ENCODE measurements at places on chromosomes 5 and 9.

DNA sequence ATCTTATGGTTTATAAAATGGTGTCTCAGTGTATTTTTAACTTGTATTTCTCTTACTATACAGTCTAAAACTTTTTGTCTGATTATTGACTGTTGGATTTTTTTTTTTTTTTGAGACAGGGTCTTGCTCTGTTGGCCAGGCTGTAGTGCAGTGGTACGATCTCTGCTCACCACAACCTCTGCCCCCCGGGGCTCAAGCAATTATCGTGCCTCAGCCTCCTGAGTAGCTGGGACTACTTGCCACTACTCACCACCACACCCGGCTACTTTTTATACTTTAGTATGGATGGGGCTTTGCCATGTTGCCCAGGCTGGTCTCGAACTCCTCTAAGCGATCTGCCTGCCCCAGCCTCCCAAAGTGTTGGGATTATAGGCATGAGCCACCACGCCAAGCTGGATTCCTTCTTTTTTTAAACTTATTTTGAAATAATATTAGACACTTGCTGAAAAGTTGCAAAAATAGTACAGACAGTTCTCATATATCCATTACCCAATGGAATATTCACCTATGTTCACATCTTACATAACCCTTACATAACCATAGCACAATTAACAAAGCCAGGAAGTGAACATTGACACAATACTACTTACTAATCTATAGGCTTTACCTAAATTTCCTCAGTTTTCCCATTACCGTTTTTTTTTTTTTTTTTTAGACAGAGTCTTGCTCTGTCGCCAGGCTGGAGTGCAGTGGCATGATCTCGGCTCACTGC lies 47.2 kb downstream of the STOM start:
- DNase-seq: no peak

GRCh38 chr5:14003936-14004335 lies 59.4 kb upstream of the DNAH5 start:
- no peak for DNase-seq

GRCh38 chr9:2536511-2536910 lies 85.1 kb upstream of the VLDLR start:
- DNase-seq: no peak

DNA sequence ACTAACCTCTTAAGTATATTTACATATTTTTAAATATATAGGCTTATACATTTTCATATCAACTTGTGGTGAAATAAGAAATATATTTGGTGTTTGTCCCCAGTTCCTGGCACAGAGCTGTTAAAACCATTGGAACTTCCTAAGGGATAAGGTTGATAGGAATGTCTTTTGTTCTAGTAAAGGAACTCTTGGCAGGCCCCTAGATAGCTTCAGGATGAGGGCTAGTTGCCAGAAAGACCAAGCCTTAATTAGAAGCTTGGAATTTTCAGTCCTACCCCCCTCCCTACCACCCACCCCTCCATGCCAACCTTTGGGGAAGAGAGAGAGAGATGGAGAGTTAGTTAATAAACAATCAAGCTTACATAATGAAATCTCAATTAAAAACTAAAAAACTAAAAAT lies 638.6 kb upstream of the ACO1 start:
- DNase-seq: no peak

GRCh38 chr9:105911104-105911911 lies 217.0 kb downstream of the TMEM38B start:
- DNase-seq: no peak

DNA sequence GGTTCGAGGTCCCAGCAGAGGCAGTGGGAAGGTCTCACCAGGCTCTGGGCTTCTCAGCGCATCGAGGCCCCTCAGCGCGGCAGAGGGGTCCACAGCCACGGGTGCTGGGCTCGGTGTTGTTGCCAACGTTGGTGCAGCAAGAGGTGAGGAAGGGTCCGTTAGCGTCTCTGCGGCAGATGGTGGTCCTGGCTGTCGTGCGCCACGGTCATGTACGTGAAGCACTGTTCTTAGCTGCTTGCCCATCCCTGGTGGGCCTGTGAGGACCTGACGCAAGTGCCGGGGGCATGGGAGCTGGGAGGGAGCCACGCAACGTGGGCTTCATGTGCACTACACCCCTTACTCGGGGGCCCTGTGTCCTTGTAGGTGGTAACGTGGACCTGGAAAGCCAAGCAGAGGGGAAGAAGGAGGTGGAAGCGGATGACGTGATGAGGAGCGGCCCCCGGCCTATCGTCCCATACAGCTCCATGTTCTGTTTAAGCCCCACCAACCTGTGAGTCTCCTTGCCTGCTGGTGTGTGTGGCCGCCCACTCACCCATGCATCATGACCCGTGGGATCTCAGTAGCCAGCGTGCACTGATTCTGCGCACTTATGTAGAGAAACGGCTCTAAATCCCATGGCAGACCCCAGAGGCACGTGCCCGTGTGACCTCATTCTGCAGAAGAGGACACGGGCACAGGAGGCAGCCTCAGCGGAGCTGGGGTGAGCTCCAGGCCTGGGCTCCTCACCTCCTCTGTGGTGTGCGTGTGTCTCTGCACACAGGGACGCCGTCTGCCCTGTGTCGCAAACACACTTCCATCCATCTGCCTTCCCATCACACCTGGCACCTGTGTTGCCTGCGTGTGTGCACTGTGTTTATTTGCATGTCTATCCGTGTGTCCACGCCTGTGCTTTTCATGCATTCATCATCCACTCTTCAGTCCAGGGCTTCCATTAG lies 166.1 kb downstream of the CACNA1B start:
- no peak for DNase-seq

- no peak for DNase-seq
These were observed 42.3 kb downstream of the B4GALT1 start for GRCh38 chr9:33124751-33125381.

GRCh38 chr5:1918488-1919208 lies 35.9 kb upstream of the IRX4 start:
- no peak for DNase-seq

- DNase-seq: no peak
These were observed 53.7 kb downstream of the TLE1 start for GRCh38 chr9:81635521-81636254.

DNA sequence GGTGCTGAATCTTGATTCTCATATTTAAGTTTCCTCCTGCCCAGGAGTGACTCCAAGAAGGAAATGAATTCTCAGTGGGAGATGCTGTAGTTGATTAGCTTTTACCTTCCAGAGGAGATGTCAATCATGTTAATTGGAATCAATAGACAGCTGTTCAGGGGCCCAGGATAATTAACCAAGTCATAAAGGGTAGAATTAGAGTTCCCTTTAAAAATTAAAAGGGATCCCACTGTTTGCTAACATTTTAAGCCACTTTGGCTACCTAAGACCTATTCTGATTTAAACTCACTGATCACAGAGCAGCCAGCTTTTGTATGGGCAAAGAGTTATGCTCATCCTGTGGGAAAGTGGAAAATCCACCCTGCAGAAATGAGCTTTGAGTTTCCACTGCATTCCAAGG lies 249.6 kb downstream of the SLIT3 start:
- DNase-seq: no peak

DNA sequence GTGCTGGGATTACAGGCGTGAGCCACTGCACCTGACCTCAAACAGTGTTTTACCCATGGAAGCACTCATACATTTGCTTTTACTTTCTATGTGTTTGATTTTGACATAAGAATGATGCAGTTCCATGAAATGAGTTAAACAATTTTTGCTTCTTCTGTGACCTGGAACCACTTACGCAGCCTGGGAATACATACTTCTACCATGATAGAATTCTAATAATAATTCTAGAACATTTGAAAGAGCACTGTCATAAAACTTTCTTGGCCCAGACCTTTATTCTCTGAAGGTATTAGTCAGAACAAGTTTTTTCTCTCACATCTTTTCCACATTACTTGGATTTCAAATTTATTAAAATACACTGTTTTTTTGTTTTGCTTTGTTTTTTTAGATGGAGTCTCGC lies 25.3 kb upstream of the COL5A1 start:
- no peak for DNase-seq

GRCh38 chr9:115283395-115283794 lies 165.4 kb upstream of the TNC start:
- DNase-seq: no peak

- DNase-seq: no peak
These were observed 145.4 kb downstream of the NMUR2 start for GRCh38 chr5:152259702-152260101.

- no peak for DNase-seq
These were observed 72.7 kb downstream of the SMIM23 start for GRCh38 chr5:171858303-171858702.

GRCh38 chr9:20352591-20352990 lies 269.7 kb downstream of the MLLT3 start:
- no peak for DNase-seq

DNA sequence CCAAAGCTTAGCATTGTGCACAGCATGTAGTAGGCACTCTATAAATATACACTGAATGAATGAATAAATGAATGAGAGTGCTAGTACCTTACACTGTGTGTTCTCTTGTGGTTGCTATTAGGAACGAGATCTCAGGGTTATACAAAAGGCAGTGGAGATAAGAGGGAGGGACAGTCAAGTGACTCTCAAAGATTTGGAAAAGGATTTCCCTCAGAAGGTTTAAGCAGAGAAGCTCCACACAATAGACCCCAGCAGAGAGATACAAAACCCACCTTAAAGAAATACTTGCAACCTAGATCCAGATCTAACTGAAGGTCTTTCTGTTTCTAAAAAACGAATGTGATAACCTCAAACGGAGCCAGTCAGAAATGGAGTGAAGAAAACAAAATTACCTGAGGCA lies 11.8 kb upstream of the EFNA5 start:
- no peak for DNase-seq

- DNase-seq: no peak
These were observed 147.9 kb downstream of the C5orf15 start for GRCh38 chr5:133820507-133820906.

GRCh38 chr5:67516948-67517565 lies 320.5 kb upstream of the CD180 start:
- no peak for DNase-seq

GRCh38 chr5:89445106-89445745 lies 562.2 kb upstream of the MEF2C start:
- no peak for DNase-seq

- DNase-seq: no peak
These were observed 34.2 kb downstream of the MARCHF6 start for GRCh38 chr5:10387690-10388089.

DNA sequence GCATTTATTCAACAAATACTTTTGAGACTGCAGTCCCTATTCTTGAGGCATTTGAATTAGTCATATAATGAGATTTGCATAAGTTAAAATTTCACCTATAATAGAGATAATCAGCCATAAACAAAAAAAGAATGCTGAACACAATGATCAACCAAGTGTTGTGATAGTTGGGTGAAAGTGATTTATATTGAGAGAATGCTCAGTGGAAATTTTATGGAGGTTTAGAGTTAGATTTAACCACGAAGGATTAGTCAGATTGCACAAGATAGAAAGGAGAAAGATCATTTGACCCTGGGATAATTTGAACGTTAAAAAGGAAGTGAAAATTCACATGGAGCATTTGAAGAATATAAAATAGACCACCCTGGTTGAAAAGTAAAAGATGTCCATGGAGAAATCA lies 356.2 kb downstream of the NPR3 start:
- no peak for DNase-seq

- DNase-seq: no peak
These were observed 23.9 kb upstream of the SAP30L start for GRCh38 chr5:154421868-154422267.

GRCh38 chr5:157874861-157875260 lies 15.9 kb upstream of the CLINT1 start:
- no peak for DNase-seq

GRCh38 chr9:135850737-135851136 lies 56.6 kb downstream of the CAMSAP1 start:
- DNase-seq: peak; percentile 16

DNA sequence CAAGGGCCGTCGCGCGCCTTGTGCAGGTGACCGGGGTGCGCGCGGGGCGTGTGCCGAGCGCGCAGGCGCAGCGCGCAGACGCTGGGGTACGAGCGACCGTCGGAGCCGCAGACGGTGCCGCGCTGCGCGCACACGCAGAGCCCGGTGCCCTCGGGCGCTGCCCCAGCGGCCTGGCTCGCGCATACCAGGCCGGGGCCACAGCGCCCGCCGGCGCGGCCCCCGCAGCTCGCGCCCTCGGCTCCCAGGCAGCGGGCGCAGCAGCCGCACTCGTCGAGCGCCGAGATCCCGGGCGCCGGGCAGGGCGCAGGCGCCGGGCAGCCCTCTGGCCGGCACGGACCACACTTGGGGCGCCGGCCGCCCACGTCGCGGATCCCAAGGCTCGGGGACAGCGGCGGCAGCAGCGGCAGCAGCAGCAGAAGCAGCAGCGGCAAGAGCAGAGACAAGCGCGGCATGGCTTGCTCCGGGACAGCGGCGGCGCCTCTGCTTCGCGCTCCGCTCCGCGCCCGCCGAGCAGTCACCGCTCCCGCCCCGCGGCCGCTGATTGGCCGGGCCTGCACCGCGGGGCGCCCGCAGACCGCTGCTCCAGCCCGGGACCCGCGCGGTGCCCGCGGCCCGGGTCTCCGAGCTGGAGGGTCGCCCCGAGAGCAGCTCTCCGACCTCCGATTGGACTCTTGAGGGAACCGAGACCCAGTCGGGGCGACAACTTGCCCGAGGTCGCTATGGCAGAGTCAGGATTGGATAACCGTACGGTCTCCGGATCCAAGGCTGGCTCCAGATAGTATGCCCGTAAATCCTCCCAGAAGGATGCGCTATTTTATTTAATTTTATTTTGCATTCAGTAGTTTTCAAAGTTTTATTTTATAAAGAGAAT lies at the start of gene IGFBPL1:
Gene IGFBPL1, minus strand, starts transcription at position 482 of the 871 bp plus-strand sequence. Its CDS starts 30 bp downstream, at position 452.
- DNase-seq: no peak

DNA sequence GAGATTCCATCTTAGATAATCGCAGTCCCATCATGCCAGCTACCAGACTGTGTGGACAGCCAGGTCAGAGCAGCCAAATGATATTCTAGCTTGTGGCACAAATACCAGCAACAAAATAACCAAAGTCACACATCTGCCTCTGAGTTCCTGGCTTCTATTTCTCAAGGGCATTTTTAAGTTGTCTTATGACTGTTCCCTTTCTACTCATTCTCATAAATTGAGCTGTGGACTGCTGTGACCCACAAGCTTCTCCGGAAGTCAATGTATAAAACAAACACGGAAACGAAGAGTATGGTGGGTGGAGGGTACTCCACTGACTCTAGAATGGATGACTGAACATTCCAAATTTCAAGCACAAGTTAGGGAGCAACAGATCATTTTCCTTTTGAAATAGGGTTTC lies 43.9 kb downstream of the PDCD1LG2 start:
- DNase-seq: no peak

DNA sequence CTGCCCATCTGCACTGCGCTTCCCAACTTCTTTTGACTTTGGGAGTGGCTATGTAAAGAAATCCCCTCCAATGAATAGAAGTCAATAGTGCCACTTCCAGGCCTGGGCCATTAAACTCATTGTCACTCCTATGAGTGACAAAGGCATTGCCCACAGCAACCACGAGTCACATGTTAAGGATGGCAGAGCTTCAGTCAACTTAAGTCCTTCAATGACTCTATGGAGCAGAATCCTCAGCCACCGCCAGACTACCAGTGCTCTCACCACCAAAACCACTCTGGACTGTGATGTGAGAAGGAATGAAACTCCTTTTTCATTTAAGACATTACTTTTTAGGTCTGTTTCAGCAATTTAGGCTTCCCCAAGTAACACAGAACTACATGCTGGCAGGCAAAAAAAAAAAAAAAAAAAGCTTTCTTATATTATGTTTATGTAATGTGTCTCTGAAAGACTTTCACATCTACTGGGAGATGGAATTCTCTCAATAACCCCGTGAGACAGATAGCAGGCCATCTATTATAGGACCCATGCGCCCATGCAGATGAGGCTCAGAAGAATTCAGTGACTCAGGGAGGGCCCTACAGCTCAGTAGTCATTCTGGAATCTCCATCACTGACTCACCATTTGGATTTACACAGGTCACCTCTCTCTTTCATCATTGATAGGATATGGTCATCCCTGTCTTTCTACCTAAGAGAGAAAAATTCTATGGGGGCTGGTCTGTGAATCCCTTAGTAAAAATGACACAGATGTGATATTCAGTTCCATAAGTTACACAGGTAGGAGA lies 180.5 kb downstream of the CEMIP2 start:
- DNase-seq: no peak
